ENCODE measurements at places on chromosomes 3 and 15.

DNA sequence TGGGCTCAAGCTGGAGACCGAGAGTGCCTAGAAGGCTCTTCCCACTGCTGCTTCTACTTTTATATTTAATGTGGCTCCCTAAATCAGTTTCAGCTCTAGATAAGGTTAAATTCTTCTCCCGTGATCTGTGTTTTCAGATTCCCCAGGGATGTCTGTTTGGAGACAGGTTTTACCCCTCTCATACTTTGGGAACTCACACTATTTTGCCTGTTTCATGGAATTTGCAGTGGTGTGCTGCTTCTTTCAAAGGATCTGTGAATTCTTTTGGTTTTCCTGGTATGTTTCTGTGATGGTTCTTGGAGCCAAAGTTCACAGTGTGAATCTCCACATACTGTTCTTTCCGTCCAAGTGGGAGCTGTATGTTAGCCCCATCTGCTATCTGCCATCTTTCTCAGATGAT is 238.3 kb upstream of the SLITRK3 start:
- no peak for DNase-seq

DNA sequence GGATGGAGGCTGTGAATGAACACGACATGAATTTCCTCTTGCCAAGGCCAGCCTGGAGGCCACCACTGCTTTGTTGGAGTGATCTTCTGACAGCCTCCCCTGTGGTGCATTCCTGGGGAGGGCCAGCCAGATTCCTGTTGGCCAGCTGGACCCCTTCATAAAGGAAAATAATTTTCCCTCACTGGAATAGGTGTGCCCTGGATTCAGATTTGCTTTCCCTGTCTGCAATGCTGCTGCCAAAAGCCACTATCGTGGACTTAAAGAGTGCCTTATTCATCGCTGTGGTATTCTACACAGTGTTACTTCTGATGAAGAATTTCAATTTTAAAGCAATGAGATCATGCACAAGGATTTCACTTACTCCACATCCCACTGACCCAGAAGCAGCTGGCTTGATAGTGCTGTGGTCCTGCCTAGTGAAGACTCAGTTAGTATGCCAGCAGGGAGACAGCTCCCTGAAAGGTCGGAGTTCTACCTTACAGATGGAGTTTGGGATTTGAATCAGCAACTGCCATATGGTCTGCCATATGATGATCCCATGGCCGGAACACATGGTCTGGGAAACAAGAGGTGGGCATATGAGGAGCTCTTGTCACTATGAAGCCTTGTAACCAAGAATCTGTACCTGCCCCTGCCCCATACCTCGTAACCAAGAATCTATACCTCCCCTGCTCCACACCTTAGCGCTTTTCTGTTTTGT is 145.2 kb downstream of the KLF13 start:
- no peak for DNase-seq

- DNase-seq: no peak
These were observed 234.2 kb downstream of the TBC1D5 start for GRCh38 chr3:17508180-17508752.

DNA sequence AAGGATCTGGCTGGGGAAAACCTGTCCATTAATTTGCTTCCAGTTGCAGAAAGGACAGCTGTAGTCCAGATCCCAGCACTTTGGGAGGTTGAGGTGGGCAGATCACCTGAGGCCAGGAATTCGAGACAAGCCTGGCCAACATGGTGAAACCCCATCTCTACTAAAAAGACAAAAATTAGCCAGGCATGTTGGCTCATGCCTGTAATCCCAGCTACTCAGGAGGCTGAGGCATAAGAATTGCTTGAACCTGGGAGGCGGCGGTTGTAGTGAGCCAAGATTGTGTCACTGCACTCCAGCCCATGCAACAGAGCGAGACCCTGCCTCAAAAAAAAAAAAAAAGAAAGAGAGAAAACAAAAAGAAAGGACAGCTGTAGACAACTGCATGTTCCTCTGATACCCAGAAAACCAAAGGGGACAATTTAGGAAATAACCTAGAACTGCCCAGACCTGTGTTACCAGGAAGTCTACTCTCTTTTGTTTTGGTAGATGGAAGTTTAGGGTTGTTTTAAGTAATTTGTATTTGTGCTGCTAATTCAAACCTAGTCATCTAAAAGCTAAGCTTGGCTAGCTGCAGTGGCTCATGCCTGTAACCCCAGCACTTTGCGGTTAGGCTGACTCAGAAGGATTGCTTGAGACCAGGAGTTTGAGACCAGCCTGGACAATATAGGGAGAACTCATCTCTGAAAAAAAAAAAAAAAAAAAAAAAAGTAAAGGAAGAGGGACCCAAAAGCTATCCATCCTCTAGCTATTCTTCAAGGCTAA is 22.7 kb downstream of the EXD1 start:
- no peak for DNase-seq

GRCh38 chr3:108228286-108228685 is 6.1 kb upstream of the IFT57 start:
- no peak for DNase-seq

- DNase-seq: no peak
These were observed 1.9 kb downstream of the LRIG1 start for GRCh38 chr3:66498687-66499621.

DNA sequence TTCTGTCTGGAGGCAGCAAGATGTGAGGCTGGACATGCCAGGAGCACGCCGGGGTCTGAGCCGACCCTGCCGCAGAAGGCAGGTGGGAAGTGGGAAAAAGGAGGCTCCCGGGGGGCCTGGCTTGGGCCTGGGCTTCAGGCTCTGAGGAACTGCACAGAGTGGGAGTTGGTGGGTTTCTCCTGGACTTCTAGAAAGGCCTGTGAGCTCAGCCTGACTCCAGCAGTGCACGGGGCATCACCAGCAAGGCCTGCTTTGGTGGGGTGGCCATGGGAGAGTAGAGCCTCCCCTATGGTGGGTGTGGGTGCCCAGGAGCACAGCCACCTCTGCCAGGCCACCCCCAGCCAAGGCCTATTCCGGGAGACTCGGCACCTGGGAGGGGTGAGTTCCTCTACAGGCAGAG is 18.1 kb upstream of the SLC41A3 start:
- no peak for DNase-seq

DNA sequence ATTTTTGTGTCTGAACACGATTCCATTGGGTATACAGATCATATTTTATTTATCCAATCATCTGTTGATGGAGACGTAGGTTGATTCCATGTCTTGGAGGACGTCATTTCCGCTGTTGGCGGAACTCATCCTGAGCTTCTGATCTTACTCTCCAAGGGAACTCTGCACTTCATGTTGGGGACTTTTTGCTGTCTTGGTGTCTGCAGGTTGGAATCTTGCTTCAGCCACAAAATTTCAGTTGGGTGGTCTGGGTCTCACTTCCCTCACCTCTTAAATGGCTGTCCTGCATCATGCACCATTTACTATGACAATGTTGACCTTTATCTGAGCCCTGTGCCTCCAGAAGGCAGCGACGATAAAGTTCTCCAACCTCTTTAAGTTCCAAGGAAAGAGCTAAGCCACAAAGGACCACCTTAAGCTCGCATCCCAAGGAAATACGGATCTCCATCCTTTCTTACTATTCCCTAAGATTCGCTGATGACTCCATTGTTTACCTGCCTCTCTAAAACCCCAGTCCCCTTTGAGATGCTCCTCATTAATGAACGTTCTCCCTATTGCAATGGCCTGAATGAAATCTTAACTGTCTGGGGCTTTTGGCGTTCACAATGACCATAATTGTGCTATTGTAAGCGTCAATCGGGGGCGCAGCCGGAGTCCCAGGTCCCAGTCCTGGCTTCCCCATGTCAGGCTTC is 23.1 kb upstream of the RNU6-1 start:
- DNase-seq: no peak

GRCh38 chr15:101114166-101114565 is 137.7 kb downstream of the CHSY1 start:
- DNase-seq: no peak

DNA sequence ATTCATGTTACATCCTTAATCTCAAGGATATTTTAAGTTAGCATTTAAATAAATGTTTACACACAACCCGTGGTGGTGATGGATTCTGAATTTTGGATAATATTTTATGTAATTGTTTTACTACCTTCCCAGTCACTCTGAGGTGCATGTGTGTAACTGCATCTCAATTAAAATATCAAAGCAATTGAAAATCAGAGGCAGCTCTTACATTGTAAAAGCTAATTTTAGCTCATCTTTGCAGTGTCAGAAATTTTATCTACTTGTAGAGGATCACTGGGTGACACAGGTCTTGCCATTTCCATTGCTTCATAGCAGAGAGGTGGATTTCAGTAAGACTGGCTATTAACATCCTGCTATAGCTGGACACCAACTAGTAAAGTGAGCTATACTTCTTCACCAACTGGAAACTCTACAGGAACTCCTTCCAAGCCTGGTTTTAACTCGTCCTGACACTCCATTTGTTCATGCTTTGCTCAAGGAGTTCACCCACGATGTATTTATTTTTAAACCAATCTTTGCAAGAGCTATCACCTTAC is 19.6 kb upstream of the MITF start:
- DNase-seq: no peak

DNA sequence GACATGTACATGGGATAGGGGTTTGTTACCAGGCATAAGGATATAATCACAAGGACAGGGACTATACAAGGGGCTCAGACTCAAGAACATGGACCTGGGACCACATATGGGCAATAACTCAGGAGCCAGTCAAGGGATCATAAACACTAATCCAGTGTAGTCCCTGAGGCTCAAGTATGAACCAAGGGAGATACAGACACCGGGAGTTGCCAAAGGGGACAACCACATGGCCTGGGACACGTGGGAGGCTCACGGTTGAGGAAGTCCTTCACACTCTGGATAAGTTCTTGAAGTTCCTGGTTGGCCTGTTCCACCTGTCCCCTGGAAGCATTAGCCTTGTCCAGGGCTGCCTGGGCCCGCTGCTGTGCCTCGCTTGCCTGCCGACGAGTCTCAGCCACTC is 1.8 kb upstream of the USP19 start:
- DNase-seq: no peak

DNA sequence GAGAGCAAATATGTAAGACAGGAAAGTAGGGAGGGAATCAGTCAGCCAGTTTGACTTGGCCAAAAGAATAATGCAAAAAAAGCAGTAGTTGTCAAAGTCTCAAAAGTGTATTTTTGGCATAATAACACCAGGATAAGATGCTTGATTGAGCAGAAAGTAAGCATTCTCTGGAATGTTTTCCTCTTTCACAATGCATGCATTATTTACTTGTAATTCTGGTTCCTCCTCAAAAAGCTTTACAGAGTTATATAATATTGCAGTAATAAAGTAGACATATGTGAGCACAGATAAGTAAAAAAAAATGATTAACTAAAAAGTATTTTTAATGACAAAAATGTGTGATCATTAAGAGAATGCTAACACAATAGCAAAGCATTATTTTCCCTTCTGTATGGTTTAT is 285.9 kb upstream of the BCHE start:
- no peak for DNase-seq

DNA sequence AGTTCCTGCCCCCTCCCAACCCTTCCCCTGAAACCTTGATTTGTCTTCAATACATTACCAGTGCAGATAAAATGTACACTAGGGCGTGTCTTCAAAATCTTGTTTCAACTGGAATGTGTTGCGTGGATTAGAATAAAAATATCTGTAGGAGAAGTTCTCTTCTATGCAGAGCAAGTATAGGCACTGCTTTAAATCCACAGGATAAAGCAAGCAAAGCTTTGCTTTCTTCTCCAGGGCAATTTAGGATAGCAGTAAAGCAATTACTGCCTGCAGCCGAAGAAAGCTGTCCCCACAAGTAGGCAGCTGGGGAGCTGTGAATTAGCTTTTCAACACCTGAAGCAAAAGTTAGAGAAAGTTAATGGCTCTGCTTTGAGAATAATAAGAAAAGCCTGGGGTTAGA is 329.7 kb upstream of the KCNMB2 start:
- no peak for DNase-seq

GRCh38 chr3:52277972-52278509 is 408 bp downstream of the WDR82 start:
- DNase-seq: no peak

DNA sequence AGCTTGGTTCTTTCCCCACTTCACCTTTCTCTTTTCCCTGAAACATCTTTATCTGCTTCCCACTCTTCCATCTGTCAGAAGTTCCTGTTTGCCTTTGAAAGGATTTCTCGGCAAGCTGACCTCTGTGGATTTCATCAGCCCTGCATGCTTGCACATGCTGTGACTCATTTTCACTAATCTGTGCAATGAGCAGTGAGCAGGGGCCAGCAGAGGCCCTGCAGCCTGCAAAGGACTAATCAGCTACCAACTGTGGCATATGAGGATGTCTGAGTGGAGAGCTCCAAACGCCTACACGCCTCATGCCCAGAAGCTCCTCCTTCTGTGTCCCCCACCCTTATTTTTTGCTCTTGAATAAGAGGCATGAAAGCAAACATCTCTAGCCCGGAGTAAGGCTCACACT is 333.0 kb upstream of the SEMA6D start:
- no peak for DNase-seq

DNA sequence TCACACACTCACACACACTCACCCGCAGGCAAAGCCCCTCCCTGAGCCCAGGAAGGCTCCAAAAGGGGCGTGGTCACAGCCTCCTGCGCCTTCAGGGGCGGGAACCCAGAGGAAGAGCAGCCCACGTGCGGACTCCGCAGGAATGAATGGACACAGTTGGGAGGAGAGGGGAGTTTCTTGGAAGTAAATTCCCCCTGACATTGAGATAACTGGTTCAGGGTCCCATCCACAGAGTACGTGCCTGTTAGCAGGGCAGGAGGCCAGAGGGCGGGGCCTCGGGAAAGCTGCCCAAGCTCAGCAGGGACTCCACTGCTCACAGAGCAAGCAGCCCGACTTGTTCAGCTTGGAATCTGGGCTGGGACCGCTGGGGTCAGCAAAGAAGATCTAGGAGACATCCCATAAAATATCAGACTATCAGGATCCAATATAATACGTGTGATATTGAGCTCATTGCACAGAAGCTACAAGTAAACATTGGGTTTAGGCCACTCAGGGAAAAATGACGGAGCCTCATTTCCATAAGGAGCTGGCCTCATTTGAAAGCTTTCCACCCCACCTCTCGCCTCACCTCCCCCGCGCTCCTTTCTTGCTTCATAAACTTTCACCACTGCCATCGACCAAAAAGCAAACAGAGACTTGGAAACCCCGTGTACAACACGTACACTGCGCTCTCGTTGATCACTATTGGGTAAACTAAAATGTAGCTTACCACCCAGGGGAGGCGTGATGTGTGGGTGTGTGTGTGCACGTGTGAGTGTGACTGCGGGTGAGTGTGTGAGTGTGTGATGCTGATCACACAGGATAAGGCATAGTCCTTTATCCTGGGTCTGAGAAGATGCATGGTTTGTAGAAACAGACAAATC is 36.0 kb downstream of the TM2D3 start:
- DNase-seq: no peak

- no peak for DNase-seq
These were observed 15.8 kb downstream of the ISG20 start for GRCh38 chr15:88654430-88655102.

DNA sequence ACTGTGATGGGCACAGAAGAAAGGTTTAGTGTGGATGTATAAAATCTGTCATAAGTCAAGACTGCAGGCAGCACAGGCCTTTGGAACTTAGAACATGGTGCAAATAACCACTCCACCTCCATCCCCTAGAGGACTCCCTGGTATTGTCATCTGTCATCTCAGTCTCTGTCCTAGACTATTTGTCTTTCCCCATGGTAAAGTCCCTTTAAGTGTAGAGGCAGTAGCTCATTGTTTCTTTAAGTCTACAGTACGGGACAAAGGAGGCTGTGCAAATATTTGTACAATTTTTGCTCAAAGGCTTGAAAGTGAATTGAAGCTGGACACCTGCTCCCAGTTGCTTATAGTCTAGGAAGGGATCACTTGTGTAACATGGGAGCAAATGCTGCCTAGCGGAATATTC is 3.2 kb upstream of the PXYLP1 start:
- DNase-seq: no peak

GRCh38 chr15:66985653-66986052 is 79.7 kb upstream of the SMAD3 start:
- DNase-seq: no peak

GRCh38 chr15:70259028-70259424 is 161.3 kb upstream of the TLE3 start:
- DNase-seq: no peak
